Stimulated activated CD8-positive, alpha-beta memory T cell treated with anti-CD3 and anti-CD28 coated beads, Interleukin-4, amount 100 ng/mL, for 24 hours (primary cell): ENCODE measurements at places on chromosomes 12 and 14.

DNA sequence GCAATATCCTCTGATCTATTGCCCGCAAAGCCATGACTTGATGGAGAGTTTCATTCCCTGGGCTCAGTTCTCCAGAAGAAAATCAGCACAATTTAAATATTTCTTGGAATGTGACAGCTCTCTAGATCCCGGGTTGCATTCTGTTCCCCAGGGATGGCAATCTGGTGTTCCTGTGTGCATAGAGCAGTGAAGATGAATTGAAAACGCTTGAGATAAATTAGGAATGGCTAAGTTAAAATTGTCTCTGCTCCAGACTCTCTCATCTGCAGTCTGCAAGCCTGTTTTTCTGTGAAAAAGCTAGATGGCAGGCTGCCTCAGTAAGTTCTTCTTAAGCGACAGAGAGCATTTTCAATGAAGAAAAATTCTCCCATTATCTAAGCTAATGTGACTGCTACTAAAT, 582.5 kb upstream of the MGAT4C start:
- DNase-seq: no peak

GRCh38 chr14:62776300-62776699, 269.0 kb downstream of the KCNH5 start:
- no peak for DNase-seq

- no peak for DNase-seq
Observed at GRCh38 chr14:60085085-60085484, 6.6 kb upstream of the PCNX4 start.

DNA sequence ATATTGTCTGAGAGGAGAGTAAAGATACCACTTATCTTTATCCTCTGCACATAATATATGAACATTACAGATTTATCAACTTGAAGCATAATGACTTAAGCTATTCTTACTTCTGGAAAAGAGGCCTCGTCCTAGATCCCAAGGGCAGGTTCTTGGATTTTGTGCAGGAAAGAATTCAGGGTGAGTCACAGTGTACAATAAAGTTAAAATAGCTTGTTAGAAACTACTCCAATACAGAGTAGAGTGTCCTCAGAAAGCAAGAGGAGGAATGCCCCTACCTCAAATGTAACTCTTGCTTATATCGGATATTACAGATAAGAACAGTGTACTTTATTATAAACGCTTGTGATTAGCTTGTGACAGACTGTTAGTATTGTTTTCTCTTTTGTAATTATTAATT, 41.9 kb upstream of the ABCC9 start:
- DNase-seq: no peak

DNA sequence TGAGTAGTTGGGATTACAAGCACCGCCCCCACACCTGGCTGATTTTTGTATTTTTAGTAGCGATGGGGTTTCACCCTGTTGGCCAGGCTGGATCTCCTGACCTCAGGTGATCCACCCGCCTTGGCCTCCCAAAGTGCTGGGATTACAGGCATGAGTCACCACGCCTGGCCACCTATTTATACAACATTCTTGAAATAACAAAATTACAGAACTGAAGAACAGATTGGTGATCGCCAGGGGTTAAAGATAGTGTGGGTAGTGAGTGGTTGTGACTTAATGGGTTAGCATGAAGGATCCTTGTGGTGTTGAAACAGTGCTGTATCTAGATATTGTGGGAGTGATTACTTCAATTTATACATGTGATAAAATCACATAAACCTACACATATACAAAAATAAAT, 7.4 kb downstream of the GLIPR1L1 start:
- DNase-seq: no peak

DNA sequence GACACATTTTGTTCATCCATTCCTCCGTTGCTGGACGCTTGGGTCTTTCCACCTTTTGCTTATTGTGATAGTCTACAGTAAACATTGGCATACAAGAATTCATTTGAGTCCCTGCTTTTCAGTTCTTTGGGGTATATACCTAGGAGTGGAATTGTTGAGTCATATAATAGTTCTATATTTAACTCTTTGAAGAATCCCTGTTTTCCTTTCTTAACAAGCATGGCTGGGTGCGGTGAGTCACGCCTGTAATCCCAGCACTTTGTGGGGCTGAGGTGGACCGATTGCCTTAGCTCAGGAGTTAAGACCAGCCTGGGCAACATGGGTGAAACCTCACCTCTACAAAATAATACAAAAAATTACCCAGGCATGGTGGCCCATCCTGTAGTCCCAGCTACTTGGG, 75.4 kb downstream of the CCDC92 start:
- DNase-seq: no peak

DNA sequence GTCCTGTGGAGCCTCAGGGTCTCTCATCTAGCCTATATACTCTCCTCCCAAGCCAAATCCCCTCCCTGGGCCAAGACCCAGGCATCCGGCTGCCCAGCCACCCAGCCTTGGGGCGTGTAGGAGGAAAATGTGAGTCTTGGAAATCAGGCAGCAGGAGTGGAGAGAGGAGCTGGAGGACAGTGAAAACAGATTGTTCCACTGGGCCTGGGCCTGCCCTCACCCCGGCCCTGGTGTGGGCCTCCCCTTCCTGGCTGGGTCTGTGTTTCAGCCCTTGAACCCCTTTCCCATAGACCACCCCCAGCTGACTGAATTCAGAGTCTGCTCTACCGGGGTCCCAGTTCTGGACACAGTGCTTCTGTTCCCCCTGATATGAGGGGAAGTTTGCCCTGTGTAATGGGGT, 6.7 kb downstream of the ITGA5 start:
- no peak for DNase-seq

DNA sequence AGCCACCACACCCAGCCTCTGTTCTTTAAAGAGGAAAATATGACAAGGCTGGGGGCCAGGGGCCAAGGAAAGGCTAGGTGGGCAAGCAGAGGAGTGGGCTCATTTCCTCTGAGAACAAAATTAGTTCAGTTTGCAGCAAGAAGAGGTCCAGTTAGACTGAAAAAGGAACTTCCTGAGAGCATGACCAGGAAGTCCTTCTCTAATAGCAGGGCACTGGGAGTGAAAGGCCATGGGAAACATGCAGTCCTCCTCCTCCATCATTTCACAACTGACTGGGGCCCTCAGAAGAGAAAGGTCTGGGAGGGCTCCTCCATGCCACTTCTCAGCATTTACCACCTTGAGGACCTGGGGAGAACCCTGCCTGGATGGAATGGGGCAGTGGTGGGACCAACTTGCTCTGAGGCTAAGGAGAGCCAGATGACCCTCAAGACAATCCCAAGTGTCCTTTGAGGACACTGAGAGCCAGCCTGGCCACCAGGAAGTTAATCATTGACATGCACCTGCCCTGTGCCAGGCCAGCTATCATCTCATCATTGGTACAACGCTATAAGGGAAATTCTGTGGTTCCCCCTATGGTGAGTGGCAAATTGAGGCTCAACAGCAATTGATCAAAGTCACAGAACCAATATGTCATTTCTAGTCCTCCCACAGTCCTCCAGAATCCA, 2.0 kb downstream of the AQP2 start:
- no peak for DNase-seq

DNA sequence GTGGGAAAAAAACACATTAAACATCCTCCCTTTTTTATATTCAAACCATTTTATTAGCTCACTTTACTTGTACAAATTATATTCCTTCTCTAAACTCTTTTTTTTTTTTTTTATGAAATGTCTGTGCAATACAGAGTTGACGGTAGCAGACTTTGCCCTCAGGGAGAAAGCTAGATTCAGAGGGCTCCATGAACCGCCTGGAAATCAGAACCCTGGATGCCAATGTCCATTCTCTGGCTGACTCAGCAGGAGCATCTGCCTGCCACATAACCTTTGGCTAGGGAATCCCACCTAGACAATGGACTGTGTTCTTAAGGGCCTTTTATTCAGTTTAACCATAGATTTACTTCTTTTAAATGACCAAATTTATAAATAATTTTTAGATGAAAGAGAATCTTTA, 467.0 kb downstream of the MDGA2 start:
- no peak for DNase-seq

GRCh38 chr14:66920196-66920595, 269.0 kb upstream of the GARIN2 start:
- DNase-seq: no peak

DNA sequence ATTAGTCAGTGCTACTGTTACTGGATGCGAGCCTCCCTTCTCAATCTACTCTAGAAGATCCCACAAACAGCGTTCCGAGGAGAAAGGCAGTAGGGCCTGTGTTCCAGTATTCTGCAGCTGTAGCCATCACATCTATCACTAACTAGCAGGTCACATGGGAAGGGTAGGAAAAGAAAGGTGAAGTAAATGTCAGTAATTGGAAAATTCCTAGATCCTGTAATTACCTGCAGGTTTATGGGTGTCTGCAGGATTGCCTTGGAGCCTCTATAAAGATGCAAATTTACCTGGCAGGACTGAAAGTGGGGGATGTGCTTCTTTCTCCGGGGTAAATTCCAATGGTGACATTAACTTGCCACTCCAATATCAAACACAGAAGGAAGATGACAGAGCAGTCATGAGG, 77.8 kb downstream of the FERMT2 start:
- no peak for DNase-seq

GRCh38 chr12:58262796-58263195, 321.4 kb downstream of the ATP23 start:
- DNase-seq: no peak

DNA sequence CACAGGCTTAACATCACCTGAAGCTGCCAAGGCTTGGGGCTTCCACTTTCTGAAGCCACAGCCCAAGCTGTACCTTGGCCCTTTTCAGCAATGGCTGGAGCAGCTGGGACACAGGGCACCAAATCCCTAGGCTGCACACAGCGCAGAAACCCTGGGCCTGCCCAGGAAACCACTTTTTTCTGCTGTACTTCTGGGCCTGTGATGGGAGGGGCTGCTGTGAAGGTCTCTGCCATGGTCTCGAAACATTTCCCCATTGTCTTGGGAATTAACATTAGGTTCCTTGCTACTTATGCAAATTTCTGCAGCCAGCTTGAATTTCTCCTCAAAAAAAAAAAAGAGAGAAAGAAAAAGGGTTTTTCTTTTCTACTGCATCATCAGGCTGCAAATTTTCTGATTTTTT, 219.1 kb downstream of the RPL10L start:
- no peak for DNase-seq

DNA sequence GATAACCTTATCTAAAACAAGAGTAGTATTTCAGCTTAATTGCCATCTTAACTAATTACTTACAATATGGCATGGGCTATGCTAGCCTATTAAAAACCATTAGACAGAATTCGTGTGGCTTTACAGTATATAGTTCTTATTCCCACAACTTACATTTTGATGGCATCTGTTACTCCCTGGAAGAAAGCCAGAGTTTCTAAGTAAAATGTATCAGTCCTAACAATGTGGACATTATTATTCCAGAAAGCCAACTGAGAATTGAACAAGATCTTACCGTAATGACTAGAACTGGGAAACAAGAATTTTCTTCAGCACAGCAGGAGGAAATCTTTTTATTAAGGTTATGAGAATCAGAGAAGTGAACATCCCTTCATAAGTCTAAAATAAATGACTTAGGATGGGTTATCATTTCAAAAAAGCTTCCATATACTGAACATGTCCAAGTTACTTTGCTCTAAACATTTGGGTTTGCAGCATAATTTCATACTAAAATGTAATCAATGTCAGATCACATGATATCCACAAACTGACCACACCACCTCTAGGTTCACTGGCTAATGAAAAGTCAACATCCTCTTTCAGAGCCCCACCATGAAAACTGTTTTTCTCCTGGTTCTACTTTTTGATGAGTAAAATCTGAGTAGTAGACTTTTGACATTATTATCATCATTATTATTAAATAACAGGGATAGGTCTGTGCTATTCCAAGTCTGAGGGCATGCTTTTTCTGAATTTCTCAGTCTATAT, 179.7 kb downstream of the SSPN start:
- DNase-seq: no peak

DNA sequence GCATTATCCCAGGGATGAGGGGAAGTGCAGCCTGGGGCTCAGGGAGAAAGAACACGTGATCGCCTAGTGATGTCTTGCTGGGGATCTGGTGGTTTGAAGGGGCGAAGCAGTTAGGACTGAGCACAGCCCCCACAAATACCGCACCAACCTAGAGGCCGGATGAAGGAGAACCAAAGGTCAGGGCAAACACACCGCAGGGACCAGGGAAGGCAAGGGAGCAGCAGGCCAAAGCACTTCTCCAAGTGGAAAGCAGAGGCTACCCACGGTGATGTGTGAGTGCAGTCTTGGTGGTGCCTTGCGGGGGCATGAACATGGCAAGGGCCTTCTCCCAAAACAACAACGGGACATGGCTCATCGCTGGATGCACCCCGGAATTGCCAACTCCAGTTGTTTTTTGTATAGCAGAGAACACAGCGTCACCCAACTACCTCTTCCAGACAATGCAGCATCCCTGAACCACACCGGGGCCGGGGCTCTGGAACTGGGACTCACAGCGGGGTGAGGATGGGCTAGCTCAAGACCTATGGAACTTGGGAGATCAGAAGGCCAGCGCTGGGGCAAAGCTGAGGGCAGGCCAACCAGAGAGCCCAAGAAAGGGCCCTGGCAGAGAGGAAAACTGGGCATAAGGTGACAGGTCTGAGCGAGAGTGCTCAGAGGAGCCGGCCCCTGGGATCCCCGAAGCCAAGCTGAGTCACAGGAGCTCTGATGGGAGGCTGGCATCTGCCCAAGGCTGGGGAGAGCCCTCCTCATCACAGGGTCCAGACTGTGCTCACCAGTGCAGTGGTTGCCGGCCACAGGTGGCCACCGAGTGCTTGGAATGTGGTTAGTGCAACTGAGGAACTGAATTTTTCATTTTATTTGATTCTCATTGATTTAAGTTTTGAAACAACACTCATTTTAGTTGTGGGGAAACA, 11.1 kb downstream of the GALNT16 start:
- no peak for DNase-seq

GRCh38 chr12:40634517-40635131, 57.6 kb upstream of the CNTN1 start:
- DNase-seq: no peak

GRCh38 chr14:105307052-105307727, 6.4 kb upstream of the BRF1 start:
- DNase-seq: no peak

GRCh38 chr14:69877492-69877891, 1.7 kb upstream of the SMOC1 start:
- no peak for DNase-seq

GRCh38 chr14:22334275-22334577, 254.8 kb downstream of the DAD1 start:
- DNase-seq: no peak

DNA sequence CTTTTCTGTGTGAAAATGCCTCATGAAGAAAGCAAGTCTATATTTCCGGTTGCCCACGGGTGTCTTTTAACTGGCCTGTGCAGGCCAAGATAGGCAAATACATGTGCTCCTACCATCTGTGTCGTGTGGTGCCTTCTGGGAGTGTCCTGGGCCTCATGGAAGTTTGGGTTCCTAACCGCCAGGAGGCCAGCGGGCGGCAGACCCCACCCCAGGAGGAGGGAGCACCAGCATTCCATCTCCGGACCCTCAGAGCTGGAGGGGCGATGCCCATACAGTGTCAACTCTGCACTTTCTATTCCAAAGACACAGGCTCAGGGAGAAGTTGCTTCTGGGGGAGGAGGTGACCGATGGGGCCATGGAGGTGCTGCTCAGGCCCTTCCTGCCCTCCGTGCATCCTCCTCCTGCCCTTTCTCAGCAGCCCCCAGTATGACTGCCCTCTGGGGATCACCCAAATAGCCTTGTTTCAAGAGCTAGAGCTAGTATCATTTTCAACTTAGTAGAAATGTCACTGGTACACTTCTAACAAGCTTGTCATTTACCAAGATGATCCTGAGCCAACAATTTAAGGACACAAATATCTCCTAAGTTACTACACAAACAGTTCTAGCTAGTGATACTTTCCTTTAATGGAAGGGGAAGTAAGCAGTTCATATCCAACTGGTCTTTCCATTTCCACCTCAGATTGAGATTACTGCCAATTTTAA, 17.8 kb downstream of the CCDC92 start:
- DNase-seq: no peak
